ENCODE measurements at places on chromosomes 5 and 9. TPM values are rescaled to one million over a fixed set of nuclear protein-coding genes. Genes with fewer than 3 reads are reported as not detected.

GABRA1 gene
- not detected for total RNA-seq

GBGT1 gene
- 1.6 TPM for total RNA-seq

RELL2 gene
- total RNA-seq: 27.3 TPM

PCSK1 gene
- total RNA-seq: not detected

HAVCR2 gene
- total RNA-seq: 25.2 TPM

ARID3C gene
- not detected for total RNA-seq

SLC46A2 gene
- not detected for total RNA-seq

CDH9 gene
- total RNA-seq: not detected

ADAMTSL2 gene
- 0.34 TPM for total RNA-seq

PDLIM7 gene
- 38.5 TPM for total RNA-seq

CD180 gene
- not detected for total RNA-seq

PCDHGA4 gene
- total RNA-seq: 0.12 TPM

ENG gene
- 18.8 TPM for total RNA-seq

DNA sequence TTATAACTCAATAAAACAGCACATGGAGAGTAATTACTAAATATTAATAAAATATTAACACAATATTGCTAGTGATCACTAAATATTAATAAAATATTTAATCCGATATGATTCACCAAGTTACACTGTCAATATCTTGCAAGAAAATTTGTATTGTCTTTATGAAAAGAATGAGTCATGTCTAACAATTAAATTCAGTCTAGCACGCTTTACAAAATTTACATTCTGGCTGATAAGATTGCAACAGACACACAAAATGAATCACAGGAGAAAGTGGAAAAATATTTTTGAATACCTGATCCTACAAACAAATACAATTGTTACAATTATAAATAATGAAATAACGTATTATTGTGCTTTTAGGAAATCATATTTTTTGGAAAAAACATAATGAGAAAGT is 567.2 kb downstream of the EFNA5 start:
- no peaks in the 10 kb centered on the region for H3K4me1 ChIP-seq
- H3K27me3 ChIP-seq: no peaks in the 10 kb centered on the region
- DNase-seq: no peak
- no peak overlapping the region for H3K27ac ChIP-seq

DNA sequence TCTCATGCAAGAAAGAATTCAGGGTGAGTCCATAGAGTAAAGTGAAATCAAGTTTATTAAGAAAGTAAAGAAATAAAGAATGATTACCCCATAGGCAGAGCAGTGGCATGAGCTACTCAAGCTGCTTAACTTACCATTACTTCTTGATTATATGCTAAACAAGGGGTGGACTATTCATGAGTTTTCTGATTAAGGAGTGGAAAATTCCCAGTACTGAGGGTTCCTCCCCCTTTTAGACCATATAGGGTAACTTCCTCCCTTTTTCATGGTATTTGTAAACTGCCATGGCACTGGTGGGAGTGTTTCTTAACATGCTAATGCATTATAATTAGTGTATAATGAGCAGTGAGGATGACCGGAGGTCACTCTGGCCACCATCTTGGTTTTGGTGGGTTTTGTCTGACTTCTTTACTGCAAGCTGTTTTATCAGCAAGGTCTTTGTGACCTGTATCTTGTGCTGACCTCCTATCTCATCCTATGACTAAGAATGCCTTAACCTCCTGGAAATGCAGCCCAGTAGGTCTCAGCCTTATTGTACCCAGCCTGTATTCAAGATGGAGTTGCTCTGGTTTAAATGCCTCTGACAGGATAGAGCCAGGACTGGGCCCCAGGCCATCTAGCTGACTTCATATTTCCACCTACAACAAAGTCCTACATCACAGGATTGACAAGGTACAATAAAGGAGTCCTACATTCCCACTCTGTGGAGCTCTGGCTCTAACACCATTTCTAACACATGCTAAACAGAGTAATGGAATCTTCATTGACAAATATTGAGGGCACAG is 186.7 kb downstream of the NXNL2 start:
- peaks cover 25% of the 10 kb centered on the region for H3K27me3 ChIP-seq
- no peak overlapping the region for H3K27ac ChIP-seq
- H3K4me3 ChIP-seq: no peak overlapping the region
- no peak for DNase-seq
- H3K4me1 ChIP-seq: no peaks in the 10 kb centered on the region

- H3K4me1 ChIP-seq: no peaks in the 10 kb centered on the region
- no peak overlapping the region for H3K4me3 ChIP-seq
- H3K36me3 ChIP-seq: no peaks in the 10 kb centered on the region
- H3K27ac ChIP-seq: no peak overlapping the region
- H3K27me3 ChIP-seq: no peaks in the 10 kb centered on the region
- no peak for DNase-seq
Observed at GRCh38 chr5:150130493-150130922, 25.1 kb downstream of the PDGFRB start.

DNA sequence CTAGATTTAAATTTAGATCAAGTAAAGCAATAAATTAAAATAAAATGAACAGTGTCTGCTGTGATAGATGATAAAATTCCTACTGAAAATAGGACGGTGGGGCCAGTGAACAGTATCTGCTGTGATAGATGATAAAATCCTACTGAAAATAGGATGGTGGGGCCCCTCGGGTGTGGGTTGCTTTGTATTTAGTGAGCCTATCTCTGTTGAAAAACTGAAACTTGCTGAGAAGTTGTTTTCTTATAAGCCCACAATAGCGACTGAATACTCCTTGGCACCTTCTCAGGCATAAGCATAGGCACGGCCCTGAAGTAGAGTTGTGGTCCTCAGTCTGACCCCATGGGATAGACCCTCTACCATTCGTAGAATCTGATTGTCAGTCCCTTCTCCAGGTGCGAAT is 5.7 kb downstream of the SDHA start:
- no peak for DNase-seq
- peaks cover 40% of the 10 kb centered on the region for H3K4me1 ChIP-seq
- H3K27ac ChIP-seq: no peak overlapping the region
- H3K27me3 ChIP-seq: no peaks in the 10 kb centered on the region
- peaks cover 17% of the 10 kb centered on the region for H3K36me3 ChIP-seq

GRCh38 chr9:115306865-115307264 is 188.9 kb upstream of the TNC start:
- H3K4me3 ChIP-seq: no peak overlapping the region
- H3K27ac ChIP-seq: no peak overlapping the region
- H3K27me3 ChIP-seq: no peaks in the 10 kb centered on the region
- no peaks in the 10 kb centered on the region for H3K4me1 ChIP-seq

- peaks cover 28% of the 10 kb centered on the region for H3K27me3 ChIP-seq
- DNase-seq: peak; percentile 55
- H3K4me3 ChIP-seq: peak within 1 kb of the TSS; percentile 73
Observed at GRCh38 chr9:130172161-130172857, at the start of gene NCS1. TSS of gene NCS1 (plus strand) at chr9:130172404. CDS start at chr9:130172664, 260 bp downstream.

DNA sequence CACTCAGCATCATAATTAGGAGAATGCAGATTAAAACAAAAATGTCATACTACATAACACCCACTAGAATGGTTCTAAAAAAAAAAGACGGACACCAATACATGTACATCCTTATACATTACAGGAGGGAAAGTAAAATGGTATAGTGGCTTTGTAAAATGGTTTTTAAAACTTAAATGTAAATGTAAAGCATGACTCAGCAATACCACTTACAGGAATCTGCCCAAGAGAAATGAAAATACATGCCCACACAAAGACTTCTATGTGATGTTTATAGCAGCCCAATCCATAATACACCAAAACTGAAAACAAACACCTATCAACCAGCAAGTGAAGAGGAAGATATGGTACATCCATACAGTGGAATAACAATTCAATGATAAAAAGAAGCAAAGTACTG is 939.1 kb upstream of the ACO1 start:
- no peaks in the 10 kb centered on the region for H3K36me3 ChIP-seq
- DNase-seq: no peak
- H3K4me1 ChIP-seq: peaks cover 9% of the 10 kb centered on the region
- H3K27ac ChIP-seq: peak overlapping the region; percentile 46
- no peaks in the 10 kb centered on the region for H3K27me3 ChIP-seq

- DNase-seq: peak; percentile 6
- H3K27ac ChIP-seq: no peak overlapping the region
- H3K36me3 ChIP-seq: no peaks in the 10 kb centered on the region
- peaks cover 7% of the 10 kb centered on the region for H3K4me1 ChIP-seq
- H3K4me3 ChIP-seq: peak overlapping the region; percentile 73
- H3K27me3 ChIP-seq: peaks cover 17% of the 10 kb centered on the region
Observed at GRCh38 chr5:173973616-173973969, 15.4 kb upstream of the C5orf47 start.

DNA sequence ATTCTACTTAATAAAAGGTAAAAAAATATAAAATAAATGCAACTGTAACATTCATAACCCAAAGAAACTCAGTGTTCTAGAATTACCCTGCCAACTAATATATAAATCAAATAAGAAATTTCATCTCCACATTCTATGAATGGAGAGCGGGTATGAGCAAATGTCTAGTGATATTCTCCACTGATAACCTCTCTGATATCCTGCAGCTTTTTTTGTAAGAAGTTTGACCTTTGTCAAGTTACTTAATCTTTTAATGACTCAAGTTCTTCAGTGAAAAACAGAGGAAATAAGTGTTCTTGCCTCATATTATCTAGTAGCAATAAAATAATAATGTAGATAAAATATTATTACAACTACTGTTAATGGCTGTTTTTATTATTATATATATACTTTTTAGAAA is 1275.6 kb upstream of the CDH9 start:
- no peak overlapping the region for H3K4me3 ChIP-seq
- no peak for DNase-seq
- no peaks in the 10 kb centered on the region for H3K27me3 ChIP-seq
- no peaks in the 10 kb centered on the region for H3K4me1 ChIP-seq
- H3K27ac ChIP-seq: no peak overlapping the region

- no peaks in the 10 kb centered on the region for H3K27me3 ChIP-seq
- no peak overlapping the region for H3K4me3 ChIP-seq
- no peaks in the 10 kb centered on the region for H3K4me1 ChIP-seq
- no peak overlapping the region for H3K27ac ChIP-seq
- DNase-seq: no peak
- no peaks in the 10 kb centered on the region for H3K36me3 ChIP-seq
Observed at GRCh38 chr5:180639741-180640610, 9.4 kb downstream of the FLT4 start.

GRCh38 chr5:73373814-73374510 is 74.6 kb downstream of the FOXD1 start:
- H3K36me3 ChIP-seq: no peaks in the 10 kb centered on the region
- no peak overlapping the region for H3K4me3 ChIP-seq
- DNase-seq: no peak
- no peak overlapping the region for H3K27ac ChIP-seq
- H3K27me3 ChIP-seq: peaks cover 75% of the 10 kb centered on the region

DNA sequence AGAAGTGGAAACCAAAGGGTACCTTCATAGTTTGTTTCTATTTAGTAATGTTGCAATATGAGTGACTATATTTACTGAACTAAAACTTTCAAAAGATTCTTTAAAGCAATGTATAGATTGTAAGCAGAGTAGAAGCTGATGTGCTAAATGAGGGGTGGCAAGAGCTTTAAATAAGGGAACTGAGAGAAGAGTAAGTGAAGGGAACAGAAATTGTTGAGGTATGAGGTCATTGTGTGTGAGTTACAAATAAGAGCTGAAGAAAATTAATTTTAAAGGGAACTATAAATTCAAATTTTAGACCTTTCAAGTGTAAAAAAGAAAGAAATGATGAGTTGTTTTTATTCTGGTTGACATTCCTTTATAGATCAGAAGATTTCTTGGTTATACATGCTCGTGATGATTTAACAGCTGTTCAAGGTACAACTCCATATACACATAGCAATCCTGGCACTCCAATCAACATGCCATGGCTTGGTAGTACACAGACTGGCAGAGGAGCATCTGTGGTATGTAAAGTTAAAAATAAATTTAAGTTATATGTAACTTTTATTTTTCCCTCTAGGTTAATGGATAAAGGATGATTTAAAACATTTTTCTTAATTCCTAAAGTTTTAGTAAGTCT is 135.1 kb upstream of the TNFAIP8 start:
- H3K4me3 ChIP-seq: no peak overlapping the region
- no peak for DNase-seq
- H3K27ac ChIP-seq: no peak overlapping the region

GRCh38 chr5:160651692-160652645 is 200.0 kb downstream of the ATP10B start:
- no peak for DNase-seq
- H3K4me3 ChIP-seq: no peak overlapping the region
- H3K27me3 ChIP-seq: peaks cover 3% of the 10 kb centered on the region
- H3K36me3 ChIP-seq: no peaks in the 10 kb centered on the region
- no peak overlapping the region for H3K27ac ChIP-seq

DNA sequence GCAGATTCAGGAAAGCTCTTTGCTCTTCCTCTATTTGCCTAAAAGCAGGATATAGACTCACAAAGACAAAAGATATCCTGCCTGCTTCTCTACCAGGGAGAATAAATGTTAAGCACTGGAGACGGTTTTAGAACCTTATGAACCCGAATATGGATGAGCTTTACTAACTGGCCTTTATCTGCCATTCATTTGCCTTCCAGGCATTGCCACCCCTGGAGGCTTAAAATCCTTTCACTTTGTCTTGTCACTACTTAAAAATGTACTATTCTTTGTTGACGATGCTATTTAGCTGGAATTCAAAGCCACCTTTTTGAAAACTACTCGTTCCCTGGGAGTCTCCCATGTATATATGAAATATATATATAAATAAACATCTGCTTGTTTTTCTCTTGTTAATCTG is 23.2 kb upstream of the LVRN start:
- DNase-seq: no peak
- H3K27me3 ChIP-seq: peaks cover 5% of the 10 kb centered on the region
- no peaks in the 10 kb centered on the region for H3K4me1 ChIP-seq
- no peak overlapping the region for H3K4me3 ChIP-seq

- no peaks in the 10 kb centered on the region for H3K27me3 ChIP-seq
- no peaks in the 10 kb centered on the region for H3K36me3 ChIP-seq
- peaks cover 31% of the 10 kb centered on the region for H3K4me1 ChIP-seq
- DNase-seq: no peak
- peak overlapping the region; percentile 83 for H3K27ac ChIP-seq
Observed at GRCh38 chr5:55072666-55073065, 29.8 kb upstream of the GZMA start.

DNA sequence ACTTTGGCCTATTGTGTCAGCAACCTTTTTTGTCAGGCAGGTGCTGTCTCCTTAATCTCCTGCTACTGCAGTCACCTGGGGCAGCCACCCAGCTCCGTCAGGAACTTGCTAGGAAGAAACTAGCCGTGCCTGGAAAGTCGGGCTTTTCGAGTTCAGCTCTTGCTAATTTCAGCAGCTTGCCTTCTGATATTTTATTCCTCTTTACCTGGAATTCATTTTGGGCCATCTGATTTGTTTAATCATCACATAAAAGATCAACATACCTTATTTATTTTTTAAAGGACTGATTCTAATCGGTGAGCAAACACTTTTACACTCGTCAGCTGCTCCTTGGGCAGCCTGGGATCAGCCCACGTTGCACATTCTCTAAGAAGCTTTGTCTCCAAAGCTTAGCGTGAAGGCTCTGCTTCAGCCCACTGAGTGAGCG is 42.2 kb downstream of the PRLR start:
- H3K27ac ChIP-seq: no peak overlapping the region
- H3K36me3 ChIP-seq: no peaks in the 10 kb centered on the region
- no peak overlapping the region for H3K4me3 ChIP-seq
- peaks cover 25% of the 10 kb centered on the region for H3K27me3 ChIP-seq
- no peaks in the 10 kb centered on the region for H3K4me1 ChIP-seq

- no peak overlapping the region for H3K4me3 ChIP-seq
- no peak overlapping the region for H3K27ac ChIP-seq
- H3K4me1 ChIP-seq: peaks cover 1% of the 10 kb centered on the region
Observed at GRCh38 chr5:175921061-175921730, 46.9 kb downstream of the THOC3 start.

GRCh38 chr9:19208653-19209052 is 21.8 kb upstream of the DENND4C start:
- H3K4me1 ChIP-seq: no peaks in the 10 kb centered on the region
- H3K36me3 ChIP-seq: no peaks in the 10 kb centered on the region
- no peak overlapping the region for H3K4me3 ChIP-seq
- no peak overlapping the region for H3K27ac ChIP-seq
